ENCODE measurements at places on chromosomes 3 and 15. TPM values are rescaled to one million over a fixed set of nuclear protein-coding genes. Genes with fewer than 3 reads are reported as not detected.
A peak's percentile ranks its signal among the peaks of the same experiment; 100 is the strongest.

DNA sequence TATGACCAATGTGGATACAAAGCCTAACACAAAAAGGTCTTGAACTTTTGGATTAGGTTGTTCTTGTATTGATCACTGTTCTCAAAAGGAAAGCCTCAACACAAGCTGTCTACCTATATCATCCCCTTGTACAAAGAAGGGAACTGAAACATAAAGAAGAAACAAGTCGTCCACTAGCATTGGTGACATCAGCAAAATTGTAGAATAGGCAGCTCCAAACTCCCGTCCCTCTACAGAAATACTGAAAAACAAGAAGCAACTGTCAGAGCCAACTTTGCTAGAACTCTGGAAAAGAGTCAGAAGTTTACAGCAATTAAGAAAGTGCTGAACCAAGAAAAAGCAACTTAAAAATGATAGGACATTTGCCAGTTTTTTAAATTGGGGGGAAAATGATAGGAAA, 7.5 kb upstream of the NR1I2 start:
- H3K4me3 ChIP-seq: no peak overlapping the region
- H3K36me3 ChIP-seq: no peaks in the 10 kb centered on the region
- no peak overlapping the region for H3K27ac ChIP-seq
- H3K27me3 ChIP-seq: no peaks in the 10 kb centered on the region

The RSL24D1 gene
- total RNA-seq: 66.4 TPM

The ALG3 gene
- 42.6 TPM for total RNA-seq

DNA sequence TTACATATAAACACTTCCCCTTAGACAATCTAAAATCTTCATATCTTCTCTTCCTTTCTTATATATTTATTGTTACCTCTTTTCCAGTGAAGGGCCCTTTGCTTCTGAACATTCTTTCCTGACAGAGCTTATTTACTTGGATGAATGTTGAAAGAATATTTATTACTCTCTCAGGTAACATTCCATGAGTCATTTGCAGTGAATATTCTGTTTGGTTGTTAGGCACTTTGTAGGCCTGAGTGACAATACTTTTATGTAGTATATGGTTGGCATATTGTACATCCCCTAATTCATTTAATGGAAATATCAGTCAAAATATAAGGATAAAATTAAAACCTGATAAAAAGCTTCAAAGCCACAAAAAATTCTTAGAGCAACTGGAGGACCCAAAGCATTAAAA, 260.9 kb upstream of the KCNMB2 start:
- H3K4me3 ChIP-seq: no peak overlapping the region
- no peaks in the 10 kb centered on the region for H3K27me3 ChIP-seq
- H3K4me1 ChIP-seq: no peaks in the 10 kb centered on the region
- H3K36me3 ChIP-seq: no peaks in the 10 kb centered on the region

DNA sequence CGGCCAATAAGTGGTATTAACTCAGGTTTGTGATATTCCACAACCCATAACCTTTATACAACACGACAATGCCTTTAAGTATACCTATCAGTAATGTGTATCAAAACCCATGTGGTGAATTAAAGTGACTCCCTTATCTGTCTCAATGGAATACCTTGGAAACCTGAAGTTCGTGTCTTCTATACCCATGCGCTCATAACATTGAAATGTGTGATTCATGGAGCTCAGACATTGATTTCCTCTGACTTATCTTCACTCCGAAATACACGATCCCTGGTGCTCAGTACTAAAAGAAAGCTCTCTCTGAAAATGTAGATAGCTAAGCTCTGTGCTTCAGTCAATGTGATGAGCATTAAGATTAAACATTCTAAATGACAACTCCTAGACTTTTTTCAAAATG, 140.3 kb downstream of the TBC1D5 start:
- peaks cover 4% of the 10 kb centered on the region for H3K36me3 ChIP-seq
- H3K4me3 ChIP-seq: no peak overlapping the region
- no peak for DNase-seq
- H3K27ac ChIP-seq: no peak overlapping the region
- H3K4me1 ChIP-seq: no peaks in the 10 kb centered on the region

DNA sequence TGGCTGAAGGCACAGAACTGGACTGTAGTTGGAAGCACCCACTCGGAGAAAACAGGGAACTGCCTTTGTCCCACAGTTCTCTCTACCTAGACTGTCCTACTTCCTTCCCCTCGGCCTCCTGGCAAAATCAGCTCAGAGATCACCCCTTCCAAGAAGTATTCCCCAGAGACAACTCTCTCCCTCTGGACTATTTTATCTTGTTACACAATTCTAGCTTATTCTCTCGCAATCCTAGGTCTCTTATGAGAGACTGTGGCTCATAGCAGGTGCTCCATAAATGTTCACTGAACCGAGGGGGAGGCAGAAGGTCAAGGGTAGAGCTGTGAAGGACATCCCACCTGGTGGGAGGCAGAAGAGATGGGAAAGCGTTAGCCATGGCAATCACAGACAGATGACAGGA, 10.6 kb downstream of the HEG1 start:
- H3K4me1 ChIP-seq: no peaks in the 10 kb centered on the region
- H3K27ac ChIP-seq: peak overlapping the region; percentile 69
- no peak for DNase-seq
- no peak overlapping the region for H3K4me3 ChIP-seq
- no peaks in the 10 kb centered on the region for H3K36me3 ChIP-seq
- H3K27me3 ChIP-seq: no peaks in the 10 kb centered on the region

The FAM107A gene
- 17.7 TPM for total RNA-seq

- no peaks in the 10 kb centered on the region for H3K4me1 ChIP-seq
- H3K4me3 ChIP-seq: no peak overlapping the region
- no peak for DNase-seq
- no peaks in the 10 kb centered on the region for H3K27me3 ChIP-seq
- no peaks in the 10 kb centered on the region for H3K36me3 ChIP-seq
Observed at GRCh38 chr15:46644501-46645481, 1010.0 kb downstream of the SQOR start.

The FOXP1 gene
- total RNA-seq: 146 TPM

DNA sequence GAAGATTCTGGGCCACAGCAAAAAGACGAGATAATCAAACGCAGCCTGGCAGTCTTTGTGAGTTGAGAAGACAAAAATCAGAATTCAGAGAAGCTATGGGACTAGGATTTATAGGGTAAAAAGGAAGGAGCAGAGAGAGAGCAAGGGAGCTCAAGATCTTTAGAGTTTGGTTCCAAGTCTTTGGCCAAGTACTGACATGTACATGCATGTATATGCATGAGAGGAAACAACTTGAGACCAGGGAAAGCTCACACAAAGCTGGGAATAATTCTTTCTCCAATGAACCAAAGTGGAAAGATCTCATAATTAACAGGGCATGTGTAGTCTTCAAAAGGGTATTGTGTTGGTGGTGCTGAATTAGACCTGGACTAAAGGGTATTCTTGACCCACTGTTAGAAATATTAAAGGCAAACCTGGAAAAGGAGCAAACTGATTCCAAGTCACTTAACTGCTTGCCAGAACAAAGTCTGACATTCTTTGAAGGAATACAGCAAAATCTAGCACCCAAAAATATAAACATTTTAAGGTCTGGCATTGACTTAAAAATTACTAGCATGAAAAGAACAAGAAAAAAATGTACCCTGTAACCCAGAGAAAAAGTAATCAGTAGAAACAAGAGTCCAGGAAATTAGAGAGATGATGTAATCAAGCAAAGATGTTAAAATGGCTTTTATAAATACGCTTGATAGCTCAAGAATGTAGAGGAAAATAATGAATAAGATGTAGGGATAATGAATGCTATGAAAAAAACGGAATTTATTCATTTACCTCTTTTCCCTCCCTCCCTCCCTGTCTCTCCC, 226.0 kb upstream of the CGNL1 start:
- H3K4me3 ChIP-seq: no peak overlapping the region
- no peaks in the 10 kb centered on the region for H3K36me3 ChIP-seq
- H3K27me3 ChIP-seq: no peaks in the 10 kb centered on the region
- no peak for DNase-seq

- no peaks in the 10 kb centered on the region for H3K4me1 ChIP-seq
- H3K4me3 ChIP-seq: no peak overlapping the region
- no peak for DNase-seq
- no peaks in the 10 kb centered on the region for H3K27me3 ChIP-seq
Observed at GRCh38 chr15:99603828-99604227, 38.0 kb downstream of the MEF2A start.

The RARRES1 gene
- total RNA-seq: 568 TPM

GRCh38 chr15:39465843-39466749, 114.8 kb upstream of the THBS1 start:
- no peaks in the 10 kb centered on the region for H3K36me3 ChIP-seq
- H3K4me1 ChIP-seq: peaks cover 5% of the 10 kb centered on the region
- no peaks in the 10 kb centered on the region for H3K27me3 ChIP-seq
- DNase-seq: peak; percentile 52

The LZTFL1 gene
- 39.2 TPM for total RNA-seq

Data from breast epithelium (tissue), 4 donors.